HS-5 (cell line): ENCODE measurements at places on chromosomes 7 and 10.

GRCh38 chr10:73888514-73888913 is 14.2 kb upstream of the CAMK2G start:
- DNase-seq: no peak

GRCh38 chr7:6175645-6176044 is 96.8 kb downstream of the CYTH3 start:
- peak; percentile 68 for DNase-seq

- DNase-seq: peak; percentile 75
Observed at GRCh38 chr7:137992550-137993394, 9.1 kb downstream of the CREB3L2 start.

DNA sequence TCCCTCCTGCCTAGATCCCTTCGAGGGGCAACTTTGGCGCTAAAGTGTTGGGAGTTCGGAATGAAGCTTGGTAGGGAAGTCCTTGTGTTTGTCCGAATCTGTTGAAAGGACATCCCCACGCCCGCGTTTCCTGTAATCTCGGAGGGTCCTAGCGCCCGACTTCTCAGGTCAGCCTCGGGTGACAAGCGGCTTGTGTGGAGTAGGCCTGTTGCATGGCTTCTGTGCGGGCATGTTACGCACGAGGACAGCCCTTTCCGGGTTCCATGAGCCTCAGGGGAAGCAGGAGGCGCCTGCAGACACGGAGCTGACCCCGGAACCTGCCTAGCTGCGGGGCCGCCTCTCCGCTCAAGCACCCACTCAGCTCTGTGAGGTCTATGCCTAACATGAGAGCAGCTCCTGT is 28.4 kb upstream of the AP5Z1 start:
- DNase-seq: no peak

GRCh38 chr7:2461268-2462026 is 14.8 kb downstream of the GRIFIN start:
- DNase-seq: no peak

DNA sequence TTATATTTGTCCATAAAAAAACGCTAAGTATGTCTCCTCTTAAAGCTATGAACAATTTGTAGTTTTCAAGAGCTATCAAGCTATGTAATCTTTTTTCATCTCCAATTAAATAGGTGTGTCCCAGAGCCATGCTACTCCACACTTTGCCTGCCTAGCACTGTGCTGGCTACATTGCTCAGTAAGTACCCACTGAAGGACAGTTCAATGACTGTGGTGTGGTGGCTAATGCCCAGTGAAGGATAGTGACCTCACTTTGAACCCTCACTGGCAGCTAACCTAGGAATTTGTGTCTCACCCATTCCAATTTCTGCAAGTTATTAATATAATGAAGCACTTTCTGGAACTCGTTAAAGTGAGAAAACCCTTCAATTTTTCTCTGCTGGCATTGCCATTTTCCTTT is 14.4 kb upstream of the TRUB1 start:
- no peak for DNase-seq
